ENCODE measurements at places on chromosomes 7 and 10.

DNA sequence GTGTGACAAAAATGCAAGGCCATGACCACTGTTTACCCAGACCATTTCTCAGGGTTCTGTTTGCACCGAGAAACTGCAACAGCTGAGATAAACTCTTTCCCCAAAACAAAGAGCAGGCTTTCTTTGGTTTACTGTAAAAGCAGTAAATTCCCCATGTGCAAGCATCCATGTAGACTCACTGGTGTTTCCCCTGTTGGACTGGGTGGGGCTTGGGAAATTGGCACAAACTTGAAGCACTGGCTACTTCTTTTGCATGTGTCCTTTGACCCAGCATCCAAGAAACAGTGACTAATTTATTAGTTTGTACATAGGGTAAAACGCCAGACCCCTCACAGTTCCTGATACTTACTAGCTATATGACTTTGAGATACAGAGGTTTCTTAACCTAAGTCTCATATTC is 12.3 kb downstream of the IQUB start:
- no peak for DNase-seq

DNA sequence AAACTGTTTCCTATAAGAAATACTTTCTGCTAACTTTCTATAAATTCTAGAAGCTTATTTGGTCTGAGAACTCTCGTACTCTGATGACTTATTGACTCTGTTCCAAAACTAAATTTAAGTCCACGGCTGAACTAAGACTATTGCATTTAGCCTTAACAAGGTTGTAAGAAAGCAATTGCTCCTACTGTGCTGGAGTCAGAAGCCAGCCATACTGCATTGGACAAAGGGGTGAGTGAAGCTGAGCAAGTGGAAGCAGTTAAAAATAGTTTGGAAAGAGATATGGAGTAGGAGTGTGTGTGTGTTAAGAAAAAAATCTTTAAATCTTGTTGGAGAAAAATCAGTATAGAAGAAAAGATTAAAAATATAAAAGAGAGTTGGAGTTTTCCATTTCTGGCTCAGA is 1360.1 kb upstream of the CELF2 start:
- no peak for DNase-seq

DNA sequence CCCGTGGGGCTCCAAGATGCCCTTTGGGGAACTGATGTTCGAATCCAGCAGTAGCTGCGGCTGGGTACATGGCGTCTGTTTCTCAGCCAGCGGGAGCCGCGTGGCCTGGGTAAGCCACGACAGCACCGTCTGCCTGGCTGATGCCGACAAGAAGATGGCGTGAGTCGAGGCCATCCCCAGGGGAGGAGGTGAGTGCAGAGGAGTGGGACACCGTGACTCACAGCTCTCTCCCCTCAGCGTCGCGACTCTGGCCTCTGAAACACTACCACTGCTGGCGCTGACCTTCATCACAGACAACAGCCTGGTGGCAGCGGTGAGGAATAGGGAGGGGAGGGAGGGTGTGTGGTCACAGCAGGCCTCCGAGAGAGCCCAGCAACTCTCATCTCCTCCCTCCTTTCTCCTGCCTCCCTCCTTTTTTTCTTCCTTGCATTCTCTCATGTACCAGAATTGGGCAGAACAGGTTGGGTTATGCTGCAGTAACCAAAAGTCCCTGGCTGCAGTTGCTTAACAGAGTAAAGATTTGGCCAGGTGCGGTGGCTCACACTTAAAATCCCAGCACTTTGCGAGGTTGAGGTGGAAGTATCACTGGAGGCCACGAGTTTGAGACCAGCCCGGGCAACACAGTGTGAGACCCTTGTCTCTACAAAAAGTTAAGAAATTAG is 16.5 kb downstream of the ARPC1B start:
- DNase-seq: no peak

DNA sequence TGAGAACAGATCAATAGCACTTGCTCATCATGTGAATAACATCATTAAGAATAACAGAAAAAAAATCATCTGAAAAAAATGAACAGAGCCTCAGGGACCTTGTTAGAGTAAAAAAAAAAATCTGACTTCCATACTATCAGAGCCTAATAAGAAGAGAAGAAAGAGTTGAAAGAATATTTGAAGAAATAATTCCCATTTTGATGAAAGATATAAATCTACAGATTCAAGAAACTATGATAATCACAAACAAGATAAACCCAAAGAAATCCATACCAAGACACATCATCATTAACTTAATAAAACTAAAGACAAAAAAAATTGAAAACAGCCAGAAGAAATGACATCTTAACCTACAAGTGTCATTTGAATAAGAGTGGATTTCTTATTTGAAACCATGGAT is 134.4 kb downstream of the BMS1 start:
- DNase-seq: no peak

- no peak for DNase-seq
These were observed 18.4 kb downstream of the NKX2-3 start for GRCh38 chr10:99551158-99551557.

- DNase-seq: no peak
These were observed 500.3 kb upstream of the MKI67 start for GRCh38 chr10:128626397-128627000.

GRCh38 chr7:151382079-151382885 is 27.6 kb downstream of the WDR86 start:
- no peak for DNase-seq

- DNase-seq: no peak
These were observed 571.4 kb downstream of the DNAJB6 start for GRCh38 chr7:157908006-157908782.

DNA sequence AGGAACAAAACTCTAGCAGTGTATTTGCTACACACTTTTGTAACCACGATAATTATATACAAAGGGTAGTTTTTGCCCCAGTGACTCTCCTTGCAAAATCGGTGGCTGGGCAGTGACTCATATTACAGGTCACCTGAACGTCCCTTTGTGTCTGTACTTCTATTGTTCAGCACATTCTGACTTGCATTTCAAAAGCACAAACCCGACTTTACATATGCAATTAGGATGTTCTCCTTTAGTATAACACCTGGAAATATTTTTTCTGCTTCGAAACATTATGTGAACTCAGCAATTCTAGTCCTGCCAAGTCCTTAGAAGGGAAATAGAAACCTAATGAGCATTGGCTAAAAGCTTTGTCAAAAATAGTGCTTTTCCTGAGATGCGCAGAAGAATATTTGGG is 6.0 kb downstream of the PRR15 start:
- DNase-seq: no peak

DNA sequence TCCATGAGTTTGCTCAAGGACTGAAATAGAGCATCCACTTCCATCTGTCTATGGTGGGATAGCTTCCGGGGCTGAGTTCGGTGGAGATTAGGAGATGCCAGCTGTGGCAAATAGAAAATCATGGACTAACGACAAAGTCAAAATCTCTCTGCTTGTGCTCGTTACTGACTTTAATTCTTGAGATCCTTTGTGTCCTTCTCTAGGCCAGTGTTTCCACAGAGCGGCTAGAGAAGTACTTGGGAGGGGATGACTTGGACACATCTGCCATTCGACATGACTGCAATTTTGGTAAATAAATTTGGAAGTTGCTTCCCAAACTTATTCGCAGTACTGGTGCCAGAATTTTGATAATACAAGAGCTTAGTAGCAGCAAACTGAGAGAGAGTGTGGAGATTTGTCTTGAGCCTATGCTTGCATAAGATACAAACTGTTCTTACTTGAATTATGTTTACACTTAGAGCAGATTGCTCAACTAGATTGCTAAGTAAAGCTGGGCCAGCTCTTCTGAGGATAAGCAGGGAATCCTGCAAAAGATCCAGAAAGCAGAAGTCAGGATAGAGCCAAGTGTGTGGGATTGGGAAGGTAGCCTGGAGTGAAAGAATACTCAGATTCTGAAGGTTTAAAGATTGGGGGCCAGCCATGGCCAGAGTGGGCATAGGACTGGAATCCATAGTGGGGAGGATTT is 27.6 kb downstream of the ABCC2 start:
- no peak for DNase-seq

- no peak for DNase-seq
These were observed 5.0 kb downstream of the SEPTIN7 start for GRCh38 chr7:35805876-35806275.

- DNase-seq: no peak
These were observed 631.4 kb downstream of the ACTR3B start for GRCh38 chr7:153390955-153391354.

GRCh38 chr7:762885-763284 is 35.8 kb upstream of the PRKAR1B start:
- DNase-seq: no peak

DNA sequence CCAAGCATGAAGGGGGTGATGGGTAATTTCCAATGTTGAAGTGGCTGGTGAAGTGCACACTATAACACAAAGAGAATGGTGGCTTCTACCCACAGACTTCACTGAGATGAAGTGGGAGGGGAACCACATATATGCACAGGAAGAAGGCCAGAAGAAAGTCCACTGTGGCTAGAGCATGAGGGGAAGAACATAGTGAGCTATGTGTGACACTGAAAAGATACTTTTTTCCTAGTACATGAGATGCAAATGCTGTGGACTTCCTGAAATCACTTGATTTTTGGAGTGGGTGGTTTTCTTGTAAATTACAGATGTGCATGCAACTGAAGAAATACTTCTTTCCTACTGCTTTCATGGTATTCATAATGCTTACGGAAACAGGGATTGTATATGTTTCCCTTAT is 115.6 kb upstream of the PHYHIPL start:
- no peak for DNase-seq

DNA sequence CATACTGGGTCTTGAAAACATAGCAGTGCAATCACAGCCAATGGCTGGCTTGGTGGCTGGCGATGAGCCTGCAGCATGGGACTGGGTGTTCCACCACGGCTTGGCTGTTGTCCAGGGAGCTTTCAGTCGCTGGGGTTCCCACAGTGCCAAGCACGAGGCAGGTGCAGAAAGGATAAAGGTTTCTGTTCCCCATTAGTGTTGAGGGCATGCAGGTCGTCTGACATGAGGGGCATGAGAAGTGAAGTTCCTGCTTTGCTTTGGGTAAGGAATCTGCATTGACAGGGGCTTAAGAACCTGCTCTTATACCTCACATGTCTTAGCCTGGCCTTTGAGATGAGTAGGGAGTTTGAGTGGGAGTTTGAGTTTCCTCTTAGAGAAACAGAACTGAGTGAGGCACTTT is 9.0 kb upstream of the CFTR start:
- DNase-seq: no peak

DNA sequence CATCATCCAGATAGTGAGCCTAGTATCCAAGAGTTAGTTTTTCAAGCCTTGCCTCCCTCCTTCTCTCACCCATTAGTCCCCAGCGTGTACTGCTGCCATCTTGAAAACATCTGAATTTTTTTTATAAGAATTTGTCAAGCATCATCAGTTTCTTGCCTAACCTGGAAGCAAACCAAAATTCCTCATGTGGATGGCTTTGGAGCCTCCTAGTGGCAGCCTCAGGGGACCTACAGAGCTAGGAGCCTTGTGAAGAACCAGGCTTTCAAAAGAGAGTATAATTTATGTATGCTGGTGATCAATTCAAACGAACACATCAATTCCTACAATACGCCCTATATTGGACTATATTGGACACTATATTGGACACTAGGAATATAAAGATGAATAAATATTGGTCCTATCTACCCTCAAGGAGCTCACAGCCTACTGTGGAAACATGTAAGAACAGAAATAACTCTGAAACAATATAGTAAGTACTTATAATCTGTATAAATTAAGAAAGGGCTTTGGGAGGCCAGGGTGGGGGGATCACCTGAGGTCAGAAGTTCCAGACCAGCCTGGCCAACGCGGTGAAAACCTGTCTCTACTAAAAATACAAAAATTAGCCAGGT is 63.4 kb downstream of the HPSE2 start:
- DNase-seq: no peak

All from activated CD8-positive, alpha-beta memory T cell treated with anti-CD3 and anti-CD28 coated beads, Interleukin-2, amount 50 U/mL, for 4 hours (primary cell).